Progenitor cell of endocrine pancreas (in vitro differentiated cells): ENCODE measurements at places on chromosomes 5 and 9.
A peak's percentile ranks its signal among the peaks of the same experiment; 100 is the strongest.

GRCh38 chr5:6525910-6526309, 77.3 kb downstream of the UBE2QL1 start:
- no peak for DNase-seq

GRCh38 chr5:117207088-117207668, 632.6 kb upstream of the SEMA6A start:
- DNase-seq: no peak

DNA sequence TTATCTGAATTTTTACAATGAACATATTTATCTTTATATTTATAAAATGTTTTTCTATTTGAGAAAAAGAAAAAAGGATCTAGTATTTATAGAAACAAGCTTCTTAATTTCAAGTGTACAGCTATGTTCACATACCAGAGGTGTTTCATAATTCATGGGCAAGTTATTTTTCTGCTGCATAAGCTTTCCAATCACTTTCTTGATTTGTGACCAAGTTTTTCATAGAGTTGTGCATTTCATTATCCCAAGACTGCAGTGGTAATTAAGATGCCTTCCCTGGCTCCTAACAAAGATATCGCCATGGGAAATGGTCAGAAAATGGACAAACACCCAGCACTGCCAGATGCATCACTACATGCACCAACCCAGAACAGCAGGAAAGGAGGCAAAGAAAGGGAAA, 124.6 kb downstream of the GNAQ start:
- DNase-seq: no peak

DNA sequence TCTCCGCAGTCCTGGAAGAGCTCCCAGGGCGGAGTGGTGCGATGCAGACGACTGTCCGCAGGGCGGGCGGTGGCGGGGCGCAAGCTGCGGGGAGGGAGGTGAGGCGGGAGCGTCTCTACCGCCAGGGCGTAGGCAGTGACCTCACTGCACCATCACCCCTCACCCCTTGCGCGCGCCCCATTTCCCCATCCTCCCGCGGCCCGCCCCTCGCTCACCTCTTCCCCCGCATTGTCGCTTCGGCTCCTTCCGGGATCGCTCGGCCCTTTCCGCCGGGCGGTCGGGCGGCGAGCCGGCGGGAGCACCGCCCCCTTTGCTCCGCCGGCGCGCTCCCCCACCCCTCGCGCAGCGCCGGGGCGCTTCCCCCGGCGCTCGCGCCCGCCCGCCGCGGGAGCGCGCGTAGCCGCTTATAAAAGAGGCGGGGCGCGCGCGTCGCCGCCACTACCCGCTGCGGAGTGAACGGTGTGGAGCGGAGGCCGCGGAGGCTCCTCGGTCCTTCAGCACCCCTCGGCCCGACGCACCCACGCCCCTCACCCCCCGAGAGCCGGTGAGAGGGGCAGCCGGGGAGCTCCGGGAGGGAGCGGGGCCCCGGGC, at the start of gene SPTAN1:
SPTAN1 (plus strand) TSS at position 435 of the 591 bp plus-strand sequence. CDS start 14,154 bp downstream, outside the sequence.
- DNase-seq: peak; percentile 87

GRCh38 chr5:92992073-92992472, 588.9 kb downstream of the NR2F1-AS1 start:
- DNase-seq: no peak

DNA sequence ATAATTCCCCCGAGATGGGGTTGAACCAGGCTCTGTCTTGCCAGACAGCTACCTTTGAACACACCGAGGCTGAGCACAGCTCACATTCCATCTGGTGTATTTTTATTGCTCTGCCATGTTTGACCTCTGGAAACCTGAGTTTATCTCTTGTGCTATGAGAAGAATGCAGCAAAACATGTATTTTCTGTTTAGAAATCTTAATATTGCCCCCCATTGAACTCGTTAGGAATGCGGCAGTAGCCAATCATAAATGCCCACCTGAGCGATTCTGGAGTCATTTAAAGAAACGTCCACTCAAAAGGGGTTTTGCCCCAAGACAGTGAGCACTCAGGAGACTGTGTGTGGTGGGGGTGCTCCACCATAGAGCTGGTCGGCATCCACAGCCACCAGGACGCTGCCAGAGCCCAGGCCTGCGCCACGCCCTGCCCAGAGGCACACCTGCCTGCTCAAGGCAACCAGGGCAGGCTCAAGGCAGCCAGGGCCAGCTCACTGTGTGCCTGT, 26.9 kb downstream of the FGD3 start:
- DNase-seq: no peak

DNA sequence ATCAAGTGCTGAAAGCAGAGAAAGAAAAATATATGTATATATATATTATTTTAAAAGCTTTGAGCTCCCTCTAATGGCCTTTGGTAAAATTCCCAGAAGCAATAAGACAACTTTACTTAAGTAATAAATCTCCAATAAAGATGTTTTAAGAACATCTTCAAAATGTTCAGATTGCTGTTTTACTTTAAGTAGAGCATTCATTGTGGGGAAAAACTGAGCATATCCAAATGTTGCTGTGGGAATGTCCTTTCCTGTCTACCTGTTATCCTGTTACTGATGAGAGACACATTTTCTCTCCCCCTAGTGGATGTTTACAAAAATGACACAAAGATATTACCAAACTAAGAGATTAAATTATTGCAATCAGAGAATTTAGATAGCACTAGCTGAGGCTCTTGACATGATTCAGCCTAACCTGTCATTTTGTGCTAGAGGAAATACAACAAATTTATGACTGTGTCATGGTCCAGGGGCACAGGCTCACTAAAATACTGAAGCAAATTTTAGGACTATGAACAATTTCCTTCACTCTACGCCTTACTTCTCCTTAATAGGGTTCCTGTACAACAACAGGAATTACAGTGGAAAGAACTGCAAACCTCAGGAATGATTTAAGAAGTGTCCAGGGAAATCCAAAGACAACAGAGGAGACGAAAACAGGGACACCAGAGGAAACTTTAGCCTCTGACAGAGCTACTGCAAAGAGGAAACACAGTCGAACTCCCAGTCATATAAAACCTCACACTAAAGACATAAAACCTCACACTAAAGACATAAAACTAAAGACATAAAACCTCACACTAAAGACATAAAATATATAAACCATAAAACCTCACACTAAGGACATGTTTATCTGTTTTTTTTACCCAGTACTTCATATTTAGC, 24.3 kb upstream of the PRRC1 start:
- DNase-seq: no peak

GRCh38 chr9:92407818-92408217, 3.4 kb upstream of the OGN start:
- no peak for DNase-seq

DNA sequence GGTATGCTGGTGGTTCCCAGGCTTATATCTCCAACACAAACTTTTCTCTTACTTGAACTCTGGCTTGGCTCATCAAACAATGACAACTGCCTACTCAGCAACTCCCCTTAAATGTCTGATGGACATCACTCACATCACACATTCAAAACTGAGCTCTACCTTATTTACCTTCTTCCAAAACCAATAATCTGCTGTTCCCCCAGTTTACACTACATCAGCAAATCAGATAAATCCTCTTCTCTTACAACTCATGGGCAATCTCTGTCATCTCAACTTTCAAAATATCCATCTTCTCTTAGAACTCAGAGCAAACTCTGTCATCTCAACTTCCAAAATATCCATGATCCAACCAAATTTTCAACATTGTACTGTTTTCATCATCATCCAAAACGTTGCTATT, 2347.9 kb upstream of the ACO1 start:
- DNase-seq: no peak

GRCh38 chr5:80092486-80093107, 57.4 kb downstream of the THBS4 start:
- DNase-seq: no peak

GRCh38 chr9:127921557-127922120, 4.8 kb upstream of the ST6GALNAC4 start:
- peak; percentile 56 for DNase-seq

- no peak for DNase-seq
Measured at GRCh38 chr9:30459156-30459555, 1925.3 kb upstream of the ACO1 start.

- DNase-seq: no peak
Measured at GRCh38 chr5:33367416-33367815, 73.3 kb upstream of the TARS1 start.
